ENCODE measurements at places on chromosomes 4 and X.

GRCh38 chr4:183399126-183399522, 45.3 kb upstream of the CDKN2AIP start:
- DNase-seq = no peak

- DNase-seq = no peak
Observed at GRCh38 chrX:85851418-85851817, 195.9 kb downstream of the CHM start.

DNA sequence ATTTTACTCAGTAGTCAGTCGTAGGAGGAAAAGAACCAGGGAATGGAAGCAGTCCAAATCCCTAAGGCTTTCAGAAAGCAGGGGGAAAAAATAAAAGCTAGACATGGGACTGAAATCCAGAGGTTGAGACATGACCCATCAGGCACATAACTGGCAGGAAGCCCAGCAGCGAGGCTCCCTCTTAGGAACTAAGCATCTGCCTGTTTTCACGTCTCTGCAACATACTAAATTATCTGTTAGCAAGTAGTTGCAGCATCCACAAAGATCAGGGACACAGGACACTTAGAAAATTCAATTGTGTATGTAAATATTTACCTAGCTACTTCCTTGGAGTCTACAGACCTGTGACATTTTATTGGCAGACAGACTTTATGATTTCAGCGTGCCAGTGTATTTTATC, 118.0 kb upstream of the EDNRA start:
- no peak for DNase-seq

DNA sequence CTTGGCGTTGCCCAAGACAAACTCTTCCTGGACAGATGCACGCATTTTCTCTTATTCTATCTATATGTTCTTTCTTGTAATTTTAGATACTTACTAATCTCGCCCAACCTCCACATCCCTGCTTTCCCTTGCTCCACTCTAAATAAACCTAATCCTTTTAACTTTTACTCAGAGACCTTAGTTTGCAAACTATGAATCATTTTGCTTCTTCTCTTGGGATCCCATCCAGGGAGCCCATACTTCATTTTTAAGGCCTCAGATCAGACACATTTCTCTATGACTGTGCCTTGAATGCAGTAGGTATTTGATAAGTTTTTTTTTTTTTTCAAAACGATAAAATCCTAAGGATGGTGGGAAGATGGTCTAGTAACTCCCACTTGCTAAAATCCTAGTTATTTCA, 353.8 kb upstream of the HAND2 start:
- DNase-seq = no peak

DNA sequence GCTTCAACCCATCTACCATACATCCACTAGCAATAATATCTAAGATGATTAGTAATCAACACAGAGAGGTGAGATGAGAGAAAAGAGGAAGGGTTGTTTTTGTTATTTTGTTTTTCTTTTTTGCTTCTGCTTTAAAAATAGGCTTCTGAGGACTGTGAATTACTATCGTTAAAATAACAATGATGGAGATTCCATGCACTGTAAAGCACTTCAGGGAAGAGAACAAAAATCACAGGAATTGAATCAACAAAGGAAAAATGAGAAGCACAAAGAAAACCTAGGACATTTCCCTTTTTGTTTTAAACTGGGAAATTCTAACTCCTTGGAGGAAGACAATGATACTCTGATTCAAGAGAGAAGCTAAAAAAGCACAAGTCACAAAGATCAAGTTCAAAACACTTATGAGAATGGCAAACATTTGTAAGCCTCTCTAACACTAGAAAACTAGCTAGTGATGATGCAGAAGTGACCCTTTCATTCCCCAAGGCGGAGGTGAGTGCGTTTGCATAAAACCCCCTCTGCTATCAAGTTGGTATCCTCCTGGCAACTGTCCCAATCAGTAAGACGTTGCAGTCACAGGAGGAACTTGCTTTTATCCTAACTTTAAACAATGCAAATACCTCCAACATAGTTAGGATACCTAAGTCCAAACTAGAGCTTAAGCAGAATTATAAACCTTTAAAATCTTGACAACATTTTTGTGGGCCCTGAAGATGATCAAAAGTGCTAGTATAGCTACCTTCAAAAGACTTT, 308.5 kb downstream of the CAMK2D start:
- DNase-seq = no peak

GRCh38 chr4:75623026-75623425, 7.3 kb downstream of the CDKL2 start:
- DNase-seq = no peak

GRCh38 chr4:31461421-31461820, 741.3 kb downstream of the PCDH7 start:
- DNase-seq = no peak

DNA sequence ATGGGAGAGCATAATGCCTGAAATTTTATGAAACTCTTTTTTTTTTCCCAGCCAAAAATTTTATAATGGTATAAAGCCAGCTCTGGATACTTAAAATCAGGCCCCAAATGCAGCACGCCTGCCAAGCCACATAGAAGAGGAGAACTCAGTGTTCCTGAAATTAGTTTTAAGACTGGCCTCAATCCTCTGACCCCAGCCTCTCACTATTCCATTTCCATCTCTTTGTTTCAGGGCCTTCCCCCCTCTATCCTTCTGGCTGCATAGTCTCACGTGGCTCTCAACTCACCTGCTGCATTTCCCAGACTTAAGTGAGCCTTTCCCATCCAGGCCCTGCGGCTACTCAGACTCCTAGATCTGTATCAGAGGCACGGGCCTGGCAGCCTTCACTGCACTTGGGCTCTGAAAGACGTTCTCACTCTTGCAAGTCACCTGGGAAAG, 5.2 kb upstream of the CBR4 start:
- no peak for DNase-seq

- peak; percentile 69 for DNase-seq
Observed at GRCh38 chrX:154051201-154051810, 31.6 kb upstream of the IRAK1 start.

DNA sequence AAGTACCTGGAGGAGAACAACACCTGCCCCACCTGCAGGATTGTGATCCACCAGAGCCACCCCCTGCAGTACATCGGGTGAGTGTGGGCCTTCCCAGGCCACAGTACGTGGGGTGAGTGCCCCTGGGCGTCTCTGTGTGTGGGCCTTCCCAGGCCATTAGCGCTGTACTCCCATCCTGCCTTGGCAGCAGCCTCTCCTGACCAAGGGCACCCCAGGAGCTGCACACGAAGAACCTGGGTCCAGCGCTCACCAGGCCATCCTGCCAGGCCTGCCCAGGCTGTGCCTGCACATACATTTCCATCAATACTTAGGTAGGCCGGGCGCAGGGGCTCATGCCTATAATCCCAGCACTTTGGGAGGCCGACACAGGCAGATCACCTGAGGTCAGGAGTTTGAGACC, 29.3 kb downstream of the PCGF3 start:
- DNase-seq = no peak

- DNase-seq = no peak
Observed at GRCh38 chrX:116462822-116463221, at the start of gene CT83. Gene CT83, minus strand, starts transcription at chrX:116462976. Its CDS starts 120 bp downstream, at chrX:116462856.

GRCh38 chr4:169013396-169013795, 3.3 kb upstream of the CBR4 start:
- DNase-seq = no peak

- DNase-seq = no peak
Observed at GRCh38 chr4:55416176-55416575, 20.4 kb downstream of the TMEM165 start.

DNA sequence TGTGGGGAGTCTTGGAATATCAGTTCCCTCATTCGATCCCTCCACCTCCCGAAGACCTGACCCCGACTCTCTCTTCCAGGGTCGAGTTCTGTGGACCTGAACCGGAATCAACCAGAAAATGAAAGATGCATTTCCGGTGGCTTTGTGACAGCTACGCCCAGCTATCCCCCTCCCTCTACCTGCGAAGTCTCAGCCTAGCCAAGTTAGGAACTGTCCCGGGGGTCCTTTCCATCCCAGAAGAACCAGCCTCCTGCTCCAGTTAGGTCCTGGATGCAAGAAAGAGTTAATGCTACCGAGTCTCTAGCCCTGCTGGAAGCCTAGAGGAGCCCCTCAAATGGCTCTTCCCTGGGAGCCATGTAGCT, 13.4 kb upstream of the ETDC start:
- DNase-seq = no peak

GRCh38 chr4:2861631-2862436, 18.2 kb downstream of the ADD1 start:
- no peak for DNase-seq

DNA sequence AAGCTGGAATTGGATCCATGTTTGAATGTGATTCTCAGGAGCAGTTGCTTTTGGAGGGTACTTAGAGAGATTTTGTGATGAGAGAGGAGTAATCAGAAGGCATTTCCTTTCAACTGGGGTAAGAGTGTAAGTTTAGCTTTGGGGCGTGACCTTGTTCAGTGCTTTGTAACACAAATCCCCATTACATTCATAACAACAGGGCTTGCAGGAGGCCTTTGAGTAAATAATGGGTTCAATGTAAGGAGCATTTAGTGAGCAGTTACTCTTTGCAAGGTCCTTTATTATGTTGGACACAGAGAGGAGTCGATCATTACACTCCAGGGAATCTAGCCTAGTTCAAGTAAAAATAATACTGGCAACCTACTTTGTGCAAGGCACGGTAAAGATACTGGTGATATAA, 74.0 kb upstream of the AFF2 start:
- DNase-seq = no peak

- DNase-seq = no peak
Observed at GRCh38 chrX:153521034-153521433, 3.6 kb downstream of the ATP2B3 start.

DNA sequence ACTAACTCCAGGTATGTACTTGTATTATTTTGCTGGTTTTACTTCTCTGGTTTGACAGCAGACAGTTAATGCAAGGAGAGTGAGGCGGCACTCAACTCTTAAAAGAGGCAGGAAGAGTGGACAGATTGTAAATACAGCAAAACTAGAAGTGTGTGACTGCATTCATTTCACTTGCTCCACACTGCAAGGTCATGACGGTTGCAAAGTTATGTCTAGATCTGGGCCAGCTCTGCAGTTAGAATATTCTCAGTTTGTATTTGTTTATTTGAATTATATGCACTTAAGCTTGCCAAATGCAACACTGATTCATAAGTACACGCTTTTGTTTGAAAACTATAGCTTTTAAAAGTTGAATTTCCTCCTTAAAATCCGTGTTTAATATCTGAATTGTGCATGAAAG, 148.9 kb downstream of the STIM2 start:
- no peak for DNase-seq

- DNase-seq = no peak
Observed at GRCh38 chr4:42710329-42710728, 53.4 kb upstream of the ATP8A1 start.

DNA sequence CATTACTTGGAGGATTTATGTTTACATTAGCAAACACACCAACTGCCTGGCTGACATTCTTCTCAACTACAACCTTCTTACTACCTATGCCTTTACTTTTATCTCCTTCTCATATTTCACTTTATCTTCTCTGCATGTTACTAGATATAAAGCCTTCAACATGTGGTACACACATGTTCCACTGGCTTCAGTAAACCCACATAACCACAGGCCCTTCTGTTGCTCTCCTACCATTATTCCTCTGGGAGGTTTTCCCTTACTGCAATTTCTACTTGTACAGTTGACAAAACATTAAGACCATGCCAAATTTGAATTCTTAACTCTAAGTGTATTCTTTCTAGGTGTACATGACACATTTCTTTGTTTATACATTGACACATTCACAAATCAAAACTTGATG, 133.1 kb downstream of the ARAP2 start:
- DNase-seq = no peak

DNA sequence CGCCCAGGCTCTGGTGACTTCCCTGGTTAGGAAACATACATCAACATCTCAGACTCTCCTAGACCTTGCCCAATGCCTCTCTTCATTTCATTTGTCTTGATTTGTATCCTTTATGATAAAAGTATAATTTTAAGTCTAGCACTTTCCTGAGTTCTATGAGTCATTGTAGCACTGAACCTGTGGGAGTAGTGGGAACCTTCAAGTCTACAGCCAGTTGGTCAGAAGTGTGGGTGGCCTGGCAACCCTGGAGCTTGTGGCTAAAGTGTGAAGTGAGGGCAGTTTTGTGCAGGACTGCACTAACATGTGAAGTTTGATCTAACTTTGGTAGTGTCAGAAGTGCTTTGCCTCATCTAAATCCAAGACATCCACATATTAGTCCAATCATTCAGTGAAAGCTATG, 259.3 kb upstream of the IGFBP7 start:
- DNase-seq = no peak

DNA sequence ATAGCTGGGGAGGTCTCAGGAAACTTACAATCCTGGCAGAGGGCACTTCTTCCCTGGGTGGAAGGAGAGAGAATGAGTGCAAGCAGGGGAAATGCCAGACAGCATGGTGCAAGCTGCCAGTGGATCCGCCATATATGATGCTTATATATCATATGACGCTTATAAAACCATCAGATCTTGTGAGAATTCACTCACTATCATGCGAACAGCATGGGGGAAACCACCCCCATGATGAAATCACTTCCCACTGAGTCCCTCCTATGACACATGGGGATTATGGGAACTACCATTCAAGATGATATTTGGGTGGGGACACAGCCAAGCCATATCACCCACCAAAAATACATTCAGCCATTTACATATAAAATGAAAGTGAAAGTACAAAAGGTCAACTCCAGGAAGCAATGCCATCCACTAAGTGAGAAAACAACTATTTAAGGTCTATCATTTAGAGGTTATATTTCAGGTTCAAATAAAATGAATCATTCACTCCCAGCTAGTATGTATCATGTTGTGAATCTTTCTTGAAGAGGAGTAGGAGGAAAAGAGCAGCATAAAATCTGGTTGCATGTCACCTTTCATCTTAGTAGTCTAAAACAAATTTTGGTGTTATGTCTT, 20.3 kb upstream of the DYNLT3 start:
- DNase-seq = no peak

DNA sequence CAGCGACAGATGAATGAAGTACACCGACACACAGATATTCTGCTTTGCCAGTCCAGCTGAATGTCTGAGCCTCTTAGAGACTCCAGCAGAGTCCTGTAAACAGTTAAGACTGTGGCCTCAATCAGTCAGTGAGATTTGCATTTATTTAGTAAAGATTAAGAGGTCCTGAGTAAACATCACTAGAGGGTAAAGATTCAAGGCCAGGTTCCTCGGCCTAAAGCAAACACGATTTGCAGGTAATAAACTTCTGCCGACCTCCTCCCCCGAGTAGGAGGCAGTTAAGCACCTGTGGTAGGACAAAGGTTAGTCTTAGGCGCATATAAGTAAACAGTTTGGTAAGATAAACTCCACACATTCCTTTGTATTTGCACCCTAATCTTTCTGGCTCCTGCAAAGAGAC, 99.6 kb downstream of the CFAP47 start:
- DNase-seq = no peak

GRCh38 chrX:42459735-42460134, 318.2 kb downstream of the PPP1R2C start:
- DNase-seq = no peak

GRCh38 chr4:16663307-16663706, 235.1 kb downstream of the LDB2 start:
- DNase-seq = no peak
